IMR-90 (cell line): ENCODE measurements at places on chromosomes 4 and X. TPM values are rescaled to one million over a fixed set of nuclear protein-coding genes. Genes with fewer than 3 reads are reported as not detected.

GRCh38 chr4:172232966-172233365, 419.8 kb downstream of the GALNTL6 start:
- DNase-seq = no peak

The TCEAL7 gene
- total RNA-seq = 6.5 and 16.1 TPM in 2 replicates

DNA sequence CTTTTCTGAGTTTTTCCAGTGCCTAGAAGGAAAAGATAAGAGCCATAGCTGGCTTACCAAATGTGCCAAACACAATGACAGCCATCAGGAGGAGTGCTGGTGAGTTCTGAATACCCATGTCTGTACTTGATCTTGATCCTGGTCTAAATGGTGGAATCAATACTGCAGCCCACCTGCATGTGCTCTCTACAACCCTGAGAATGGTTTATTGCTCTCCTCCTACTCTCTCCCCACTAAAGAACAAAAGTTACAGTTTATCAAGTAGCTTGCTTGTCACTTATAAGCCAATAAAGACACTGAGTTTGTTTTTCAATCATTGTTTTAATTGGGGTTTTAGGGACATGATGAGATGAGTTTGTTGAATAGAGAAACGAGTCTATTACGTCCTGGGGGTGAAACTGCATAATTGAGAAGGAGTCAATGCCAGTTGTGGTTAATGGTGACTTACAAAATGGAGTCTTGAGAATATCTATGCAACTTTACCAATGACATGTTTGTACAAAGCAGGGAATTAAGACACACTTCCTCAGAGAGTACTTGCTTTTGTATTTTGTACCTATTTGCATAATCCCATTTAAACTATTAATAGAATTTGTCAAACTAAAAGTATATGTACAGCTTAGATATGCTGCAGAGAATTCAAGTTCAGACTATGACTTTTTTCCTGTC, 20.8 kb upstream of the CXCL3 start:
- no peak for DNase-seq

GRCh38 chrX:79618280-79618679, 251.1 kb upstream of the ITM2A start:
- no peak for DNase-seq

The PROM1 gene
- not detected in 2 replicates for total RNA-seq

The LDB2 gene
- total RNA-seq = 92.8 and 116 TPM in 2 replicates

The MAD2L1 gene
- total RNA-seq = 13.6 and 32.2 TPM in 2 replicates

DNA sequence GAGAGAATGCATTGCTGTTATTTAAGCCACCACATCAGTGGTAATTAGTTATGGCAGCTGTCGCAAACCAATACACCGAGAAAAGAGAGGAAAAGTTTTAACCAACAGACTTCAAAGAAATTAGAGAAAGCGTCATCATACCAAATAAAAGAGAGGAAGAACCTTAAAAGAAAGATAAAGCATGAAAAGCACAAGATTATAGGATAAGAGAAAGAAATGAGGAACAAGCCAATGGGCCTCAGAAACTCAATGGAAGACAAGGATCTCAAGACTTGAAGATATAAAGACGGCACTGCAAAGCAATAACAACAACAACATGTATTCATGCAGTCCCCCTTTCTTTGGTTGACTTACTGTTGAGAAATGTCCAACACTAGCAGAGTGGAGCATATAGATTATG, 22.8 kb upstream of the ASMTL start:
- DNase-seq = no peak

The FAM47A gene
- total RNA-seq = not detected in 2 replicates
